ENCODE measurements at places on chromosomes 16 and 17. TPM values are rescaled to one million over a fixed set of nuclear protein-coding genes. Genes with fewer than 3 reads are reported as not detected.

The SLC13A2 gene
- not detected for total RNA-seq

The PDIA2 gene
- total RNA-seq, result 1.1 TPM

The KRT40 gene
- not detected for total RNA-seq

The LAT gene
- total RNA-seq, result 3.7 TPM

The FBXO47 gene
- total RNA-seq, result not detected

The WNT3 gene
- 3.4 TPM for total RNA-seq

The SMIM22 gene
- not detected for total RNA-seq

The SLC38A8 gene
- not detected for total RNA-seq

The CNGB1 gene
- not detected for total RNA-seq

The CLEC18A gene
- 0.46 TPM for total RNA-seq

The CRYBA1 gene
- total RNA-seq, result not detected

The GRIN2C gene
- 0.10 TPM for total RNA-seq

The TEX19 gene
- total RNA-seq, result 0.21 TPM

The NGFR gene
- 1.6 TPM for total RNA-seq

The SPN gene
- 1.3 TPM for total RNA-seq

The LITAFD gene
- not detected for total RNA-seq

The TBC1D3L gene
- 7.0 TPM for total RNA-seq
